Activated CD8-positive, alpha-beta memory T cell treated with anti-CD3 and anti-CD28 coated beads for 1 hour (primary cell): ENCODE measurements at places on chromosomes 4 and X.

GRCh38 chrX:20670611-20671010 lies 403.9 kb upstream of the RPS6KA3 start:
- DNase-seq = no peak

DNA sequence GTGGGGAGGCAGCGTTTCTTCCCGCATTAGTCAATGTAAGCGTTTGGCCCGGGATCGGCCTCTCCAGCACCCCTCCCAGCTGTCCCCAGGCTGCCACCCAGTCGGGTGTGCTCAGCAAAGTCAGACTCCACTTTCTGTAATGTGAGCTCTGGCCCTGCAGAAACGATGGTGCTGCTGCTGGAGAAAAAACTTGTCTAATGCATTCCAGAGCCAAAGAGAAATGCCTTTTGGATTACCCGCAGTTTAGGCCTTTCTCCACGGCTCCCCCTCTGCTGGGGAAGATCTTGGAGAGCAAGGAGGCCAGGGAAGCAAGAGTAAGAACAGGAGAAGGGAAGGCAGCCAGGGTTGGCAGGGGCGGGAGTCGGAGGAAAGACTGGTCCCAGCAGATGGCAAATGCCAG lies 55.2 kb downstream of the ELF4 start:
- DNase-seq = no peak

- no peak for DNase-seq
These were observed 8.2 kb downstream of the ZCCHC4 start for GRCh38 chr4:25320773-25321172.

- no peak for DNase-seq
These were observed 190.7 kb upstream of the CLNK start for GRCh38 chr4:10875144-10875799.

DNA sequence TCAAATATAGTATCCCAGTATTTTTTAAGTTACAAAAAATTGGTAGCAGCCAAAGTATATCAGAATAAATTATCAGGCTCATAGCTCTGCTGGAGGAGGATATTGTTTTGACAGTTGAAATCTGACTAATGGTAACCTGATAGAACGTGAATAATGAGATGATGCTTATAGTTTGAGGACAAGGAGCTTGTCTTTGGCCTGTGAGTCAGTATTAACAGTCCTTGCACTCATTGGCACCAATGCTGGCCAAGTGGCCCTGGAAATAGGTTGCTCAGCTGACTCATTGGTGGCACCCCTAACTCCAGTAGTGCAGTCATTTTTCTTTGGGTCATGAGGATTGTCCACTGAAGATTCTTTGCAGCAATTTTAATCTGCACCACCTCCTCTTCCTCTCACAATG lies 203.3 kb upstream of the JADE1 start:
- DNase-seq = no peak

GRCh38 chr4:98939438-98939837 lies 10.5 kb upstream of the EIF4E start:
- DNase-seq = no peak

- DNase-seq = no peak
These were observed 14.7 kb downstream of the NFXL1 start for GRCh38 chr4:47899639-47900038.

GRCh38 chr4:86755388-86755787 lies 93.8 kb downstream of the SLC10A6 start:
- DNase-seq = no peak

GRCh38 chrX:71577682-71578081 lies 555 bp upstream of the GCNA start:
- DNase-seq = no peak
